ENCODE measurements at places on chromosomes 5 and 9.

DNA sequence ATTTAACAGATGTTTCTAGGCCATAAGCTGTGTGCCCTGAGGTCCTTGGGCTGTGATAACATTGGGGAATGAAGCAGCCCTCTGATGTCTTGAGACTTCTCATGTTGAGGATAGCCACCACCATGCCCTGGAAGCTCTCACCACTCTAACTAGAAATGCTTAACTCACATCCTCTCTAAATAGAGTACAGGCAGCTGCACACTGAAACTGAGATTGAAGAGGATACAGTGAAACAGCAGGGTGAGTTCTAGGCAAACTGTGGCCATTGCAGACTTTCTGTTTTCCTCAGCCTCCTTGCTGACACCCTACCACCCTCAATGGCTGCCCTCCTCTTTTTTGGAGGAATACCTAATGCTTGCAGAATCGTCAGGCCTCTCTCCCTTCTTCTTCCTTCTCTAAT, 22.4 kb downstream of the UTP15 start:
- DNase-seq: no peak

- no peak for DNase-seq
Observed at GRCh38 chr9:84990416-84990815, 320.9 kb downstream of the NTRK2 start.

DNA sequence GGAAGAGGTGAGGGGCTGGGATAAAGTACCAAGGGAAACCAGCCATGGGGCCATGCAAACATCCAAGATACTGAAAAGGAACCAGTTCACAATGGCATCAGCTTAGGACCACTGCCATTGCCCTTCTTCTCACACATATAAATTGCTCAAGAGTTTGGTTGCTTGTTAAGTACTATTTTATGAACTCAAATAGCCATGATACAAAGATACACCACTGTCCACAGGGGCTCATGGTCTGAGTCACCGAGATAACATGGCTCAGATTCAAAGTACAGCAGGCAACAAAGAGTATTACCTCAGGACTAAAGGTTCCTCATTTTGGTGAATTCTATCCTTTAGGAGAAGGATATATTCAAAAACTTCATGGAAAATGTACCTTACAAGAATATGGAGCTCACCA, 55.6 kb downstream of the FANCC start:
- no peak for DNase-seq

- no peak for DNase-seq
Observed at GRCh38 chr9:36336131-36336907, 63.8 kb downstream of the RNF38 start.

GRCh38 chr9:94937214-94937903, 210.9 kb downstream of the AOPEP start:
- DNase-seq: no peak

DNA sequence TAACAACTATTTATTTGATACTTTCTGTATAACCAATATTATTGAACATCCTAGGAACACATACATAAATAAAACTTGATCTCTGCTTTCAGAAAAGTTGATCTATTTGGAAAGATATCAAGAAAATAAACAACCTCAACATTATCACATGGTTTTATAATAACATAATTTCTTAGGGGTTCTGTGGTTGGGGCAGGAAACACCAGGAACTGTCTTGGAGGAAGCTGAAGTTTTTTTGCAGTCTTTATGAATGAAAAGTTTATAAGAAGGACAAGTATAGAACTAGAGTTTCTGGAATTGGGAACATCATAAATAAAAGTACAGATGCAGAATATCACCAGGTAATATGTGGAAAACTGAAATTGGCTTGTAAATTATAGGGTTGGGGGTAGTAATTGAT, 296.1 kb downstream of the TAF11L14 start:
- no peak for DNase-seq

GRCh38 chr9:32010322-32010721, 374.1 kb upstream of the ACO1 start:
- no peak for DNase-seq

GRCh38 chr5:116452774-116453368, 121.8 kb downstream of the SEMA6A start:
- DNase-seq: no peak

GRCh38 chr5:163916376-163916775, 411.0 kb downstream of the MAT2B start:
- DNase-seq: no peak

DNA sequence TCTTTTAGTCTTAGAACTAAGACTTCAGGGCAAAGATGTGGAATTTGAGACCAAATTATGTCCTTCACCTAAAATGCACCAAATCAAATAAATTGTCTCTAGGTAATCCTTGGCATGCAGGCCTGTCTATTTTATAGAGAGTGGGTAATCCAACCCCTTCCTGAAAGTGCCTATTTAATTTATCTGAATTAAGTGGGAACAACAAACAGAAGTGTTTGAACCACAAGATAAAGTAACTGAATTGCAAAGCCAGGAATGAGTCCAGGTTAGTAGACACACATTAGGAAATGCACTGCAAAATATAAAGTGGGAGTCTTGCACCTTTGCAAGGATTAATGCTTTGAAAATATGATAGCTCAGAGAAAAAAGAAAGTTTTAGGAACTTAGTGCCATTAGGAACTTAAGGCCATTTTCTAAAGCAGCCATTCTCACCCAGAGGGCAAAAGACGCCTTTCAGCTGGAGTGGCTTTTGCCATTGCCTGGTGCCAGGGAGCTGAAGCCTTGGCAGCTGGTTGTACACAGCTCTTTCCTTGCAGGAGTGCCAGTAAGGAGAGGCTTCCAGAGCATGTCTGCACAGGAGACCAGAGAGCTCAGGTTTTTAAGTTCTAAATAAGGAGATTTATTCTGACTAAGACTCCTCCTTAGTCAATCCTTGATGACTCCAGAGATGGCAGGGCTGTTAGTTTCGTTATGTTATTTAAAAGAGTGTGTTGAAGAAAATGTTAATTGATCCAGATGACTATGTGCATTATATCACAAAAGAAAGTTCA, 151.7 kb upstream of the ELL2 start:
- DNase-seq: no peak

DNA sequence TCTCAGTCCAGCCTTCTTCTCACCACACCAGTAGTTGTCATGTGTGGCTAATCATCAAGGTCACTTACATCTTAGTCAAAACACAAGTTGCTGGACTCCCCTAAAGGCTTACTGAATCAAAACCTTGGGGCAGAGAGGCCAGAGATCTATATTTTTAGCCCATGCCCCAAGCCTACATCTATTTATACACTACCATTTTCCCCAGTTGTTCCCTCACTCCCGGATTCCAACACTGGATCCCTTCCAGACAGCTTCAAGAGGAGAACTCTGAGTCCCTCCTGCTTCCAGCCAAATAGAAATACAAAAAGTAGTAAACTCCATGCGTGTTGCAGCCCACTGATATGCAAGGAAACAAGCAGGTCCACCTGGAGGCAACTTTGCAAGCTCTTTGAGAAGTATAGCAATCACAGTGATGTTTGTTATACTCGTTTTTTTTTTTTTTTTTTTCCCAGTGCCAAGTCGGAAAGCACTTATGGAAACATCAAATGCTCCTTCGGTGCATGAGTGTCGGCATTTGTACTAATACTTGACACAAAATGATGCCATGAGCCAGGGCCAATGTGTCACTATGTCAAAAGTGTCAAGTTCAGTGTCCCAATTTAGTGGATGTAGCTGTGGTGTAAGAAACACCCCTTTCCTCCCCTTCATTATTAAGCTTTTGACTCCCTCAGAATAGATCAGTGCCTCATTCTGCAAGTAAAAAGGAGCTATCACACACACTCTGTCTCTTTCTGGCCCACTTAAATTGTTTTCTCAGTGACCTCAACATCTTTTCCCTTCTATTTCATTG, 594.2 kb upstream of the SGCD start:
- DNase-seq: no peak

DNA sequence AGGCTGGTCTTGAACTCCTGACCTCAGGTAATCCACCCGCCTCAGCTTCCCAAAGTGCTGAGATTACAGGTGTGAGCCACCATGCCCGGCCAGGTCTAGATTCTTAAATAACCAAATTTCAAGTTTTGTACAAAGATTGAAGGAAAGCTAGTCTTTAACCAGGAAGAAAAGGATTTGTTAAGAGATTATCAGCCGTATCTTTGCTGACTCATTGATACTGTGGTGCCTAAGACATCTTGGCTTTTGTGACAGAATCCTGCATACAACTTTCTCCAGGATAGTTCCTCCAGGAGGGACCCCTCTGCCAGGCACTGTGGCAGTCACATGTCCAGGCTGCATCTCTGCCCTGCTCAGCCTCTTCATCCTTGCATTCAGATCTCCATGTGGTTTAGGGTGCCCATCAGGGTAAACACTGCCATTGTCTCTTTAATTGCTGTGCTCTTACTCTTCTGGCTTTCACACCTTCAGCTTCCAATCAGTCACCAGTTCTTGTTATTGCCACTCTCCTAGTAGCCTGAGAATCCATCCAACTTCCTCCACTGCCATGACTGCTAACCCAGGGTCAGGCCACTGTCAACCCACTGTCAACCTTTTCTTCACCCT, 10.0 kb downstream of the MAP3K1 start:
- no peak for DNase-seq

GRCh38 chr9:87657893-87658292, 68.0 kb upstream of the CTSL start:
- DNase-seq: no peak

DNA sequence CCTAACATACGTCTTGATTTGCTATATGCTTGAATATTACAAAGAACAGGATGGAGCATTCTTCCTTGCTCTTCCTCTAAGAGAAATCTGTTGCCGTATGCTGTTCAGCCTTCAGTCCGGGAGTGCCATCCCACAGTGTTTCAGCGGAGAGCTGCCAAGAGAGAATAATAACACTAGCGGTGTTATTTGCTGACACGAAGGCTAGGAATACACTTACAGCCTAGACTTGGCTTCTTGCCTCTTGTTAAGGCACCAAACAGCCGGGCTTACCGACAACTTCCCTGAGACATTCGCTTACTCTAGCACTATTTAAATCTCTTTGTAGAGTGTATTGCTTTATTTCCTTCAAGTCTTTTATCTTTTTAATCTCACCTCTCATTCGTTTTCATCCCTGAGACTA, 31.4 kb downstream of the KCTD16 start:
- DNase-seq: no peak

- DNase-seq: no peak
Observed at GRCh38 chr5:143447983-143448382, 44.5 kb upstream of the NR3C1 start.

GRCh38 chr9:87245271-87245670, 252.4 kb upstream of the DAPK1 start:
- DNase-seq: no peak

- no peak for DNase-seq
Observed at GRCh38 chr5:3024126-3024525, 272.6 kb upstream of the IRX2 start.

DNA sequence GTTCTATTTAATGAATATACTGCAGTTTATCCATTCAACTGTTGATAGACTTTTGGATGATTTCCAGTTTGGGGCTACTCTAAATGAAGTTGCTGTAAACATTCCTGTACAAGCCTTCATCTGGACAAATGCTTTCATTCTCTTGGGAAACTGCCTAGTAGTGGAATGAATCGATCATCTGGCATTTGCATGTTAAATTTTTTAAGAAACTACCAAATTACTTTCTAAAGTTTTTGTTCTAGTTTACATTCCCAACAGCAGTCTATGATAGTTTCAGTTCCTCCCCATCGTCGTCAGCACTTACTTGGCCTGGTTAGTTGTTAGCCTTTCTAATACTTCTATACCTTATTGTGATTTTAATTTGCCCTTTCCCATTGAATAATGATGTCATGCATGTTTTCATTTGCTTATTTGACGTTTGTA, 306.3 kb downstream of the FER start:
- DNase-seq: no peak

DNA sequence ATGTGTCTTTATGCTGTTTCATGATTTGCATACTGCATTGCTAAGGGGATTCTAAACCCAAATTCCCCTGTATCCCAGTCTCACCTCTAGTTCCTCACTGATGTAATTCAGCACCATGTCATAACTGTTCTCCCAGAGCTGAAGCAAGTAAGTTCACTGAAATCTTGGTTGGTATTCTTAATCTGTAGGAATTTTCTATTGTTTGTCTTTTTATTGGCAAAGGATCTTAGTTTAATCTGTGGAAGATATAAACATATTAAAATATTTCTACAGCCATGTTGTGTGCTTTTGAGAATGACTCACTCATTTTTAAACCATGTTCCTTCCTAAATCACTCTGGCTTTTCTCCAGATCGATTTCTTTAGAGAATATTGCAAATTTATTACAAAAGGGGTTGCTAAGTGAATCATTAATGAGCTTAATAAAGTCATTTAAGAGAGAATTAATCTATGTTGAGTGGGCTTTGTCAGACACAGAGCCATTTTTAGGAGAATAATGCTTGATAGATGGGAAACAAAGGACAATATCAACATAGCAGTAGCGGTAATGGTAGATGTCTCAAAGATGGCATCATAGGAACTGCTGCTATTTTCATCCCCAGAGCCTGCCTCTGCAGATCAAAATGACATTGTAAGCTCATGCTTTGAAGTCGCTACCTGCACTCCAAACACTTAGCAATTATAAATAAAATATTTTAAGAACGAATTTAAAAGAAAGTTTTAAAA, 110.0 kb downstream of the ENC1 start:
- DNase-seq: no peak

DNA sequence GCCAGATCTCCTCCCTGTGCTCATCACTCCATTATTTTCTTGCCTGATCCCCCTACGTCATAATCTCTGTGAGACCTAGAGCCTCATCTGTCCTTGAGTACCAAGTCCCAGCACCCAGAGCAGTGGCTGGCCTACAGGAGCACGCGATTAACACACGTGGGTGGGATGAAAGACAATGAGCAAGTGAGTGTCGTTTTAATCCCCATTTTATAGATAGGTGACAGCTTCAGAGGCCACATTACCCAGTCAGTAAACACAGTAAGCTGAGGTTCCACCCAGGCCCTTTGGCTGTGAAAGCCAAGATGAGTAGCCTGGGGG, 17.3 kb downstream of the TRUB2 start:
- no peak for DNase-seq

DNA sequence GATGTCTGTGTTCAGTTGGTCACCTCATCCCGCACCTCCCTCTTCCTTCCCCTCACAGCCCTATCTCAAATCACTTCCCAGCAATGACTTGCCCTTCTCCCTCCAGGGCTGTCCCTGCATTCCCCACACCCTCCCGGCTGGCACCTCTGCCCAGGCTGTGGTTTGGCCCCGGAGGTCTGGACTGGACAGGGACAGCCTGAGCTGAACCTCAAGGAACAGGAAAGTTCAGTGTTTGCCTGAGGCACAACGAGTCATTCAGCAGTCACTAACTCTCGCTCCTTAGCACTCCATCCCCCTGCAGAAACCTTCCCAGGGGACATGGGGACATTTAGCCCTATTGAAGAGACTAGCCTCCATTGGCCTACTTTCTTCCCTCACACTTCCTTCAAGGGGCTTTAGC, 58.3 kb upstream of the MAP3K1 start:
- no peak for DNase-seq

GRCh38 chr9:133305731-133306130, 30.3 kb downstream of the SURF6 start:
- DNase-seq: no peak

Data from stimulated activated CD8-positive, alpha-beta memory T cell treated with anti-CD3 and anti-CD28 coated beads, Interleukin-2, amount 100 ng/mL, for 48 hours (primary cell).